ENCODE measurements at places on chromosomes 6 and 20.

DNA sequence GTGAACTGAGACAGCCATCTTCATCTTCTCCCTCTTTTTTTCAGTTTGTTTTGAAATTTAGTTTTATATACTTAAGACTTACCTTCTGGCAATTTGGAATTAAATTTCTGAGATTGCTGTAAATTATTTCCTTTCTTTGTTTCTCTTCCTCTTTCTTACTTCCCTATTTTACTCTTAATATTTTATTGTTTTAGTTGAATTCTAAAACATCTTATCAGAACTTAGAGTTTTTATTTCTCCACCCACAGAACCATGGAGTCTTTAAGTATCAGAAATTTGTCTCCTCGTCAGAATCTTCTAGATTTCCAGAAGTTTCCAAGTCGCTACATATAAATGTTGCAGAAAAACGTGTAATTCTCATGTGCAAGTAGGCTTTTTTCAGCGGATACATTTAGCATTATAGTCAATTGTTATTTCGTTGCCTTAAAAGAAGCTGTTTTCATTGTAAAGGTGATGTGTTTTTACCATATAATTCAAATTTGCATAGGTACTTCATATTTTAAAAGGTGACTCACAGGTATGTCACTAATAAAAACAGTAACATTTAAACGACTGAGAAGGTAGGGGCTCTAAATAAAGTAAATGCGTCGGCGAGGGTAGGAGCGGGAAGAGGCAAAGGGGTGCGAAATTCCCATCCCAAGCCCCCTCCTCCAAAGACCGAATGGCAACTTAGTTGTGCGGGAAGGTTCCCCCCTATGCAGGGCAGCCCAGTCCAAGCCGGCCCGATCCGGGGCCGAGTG lies 866 bp upstream of the MYO6 start:
- DNase-seq = no peak

DNA sequence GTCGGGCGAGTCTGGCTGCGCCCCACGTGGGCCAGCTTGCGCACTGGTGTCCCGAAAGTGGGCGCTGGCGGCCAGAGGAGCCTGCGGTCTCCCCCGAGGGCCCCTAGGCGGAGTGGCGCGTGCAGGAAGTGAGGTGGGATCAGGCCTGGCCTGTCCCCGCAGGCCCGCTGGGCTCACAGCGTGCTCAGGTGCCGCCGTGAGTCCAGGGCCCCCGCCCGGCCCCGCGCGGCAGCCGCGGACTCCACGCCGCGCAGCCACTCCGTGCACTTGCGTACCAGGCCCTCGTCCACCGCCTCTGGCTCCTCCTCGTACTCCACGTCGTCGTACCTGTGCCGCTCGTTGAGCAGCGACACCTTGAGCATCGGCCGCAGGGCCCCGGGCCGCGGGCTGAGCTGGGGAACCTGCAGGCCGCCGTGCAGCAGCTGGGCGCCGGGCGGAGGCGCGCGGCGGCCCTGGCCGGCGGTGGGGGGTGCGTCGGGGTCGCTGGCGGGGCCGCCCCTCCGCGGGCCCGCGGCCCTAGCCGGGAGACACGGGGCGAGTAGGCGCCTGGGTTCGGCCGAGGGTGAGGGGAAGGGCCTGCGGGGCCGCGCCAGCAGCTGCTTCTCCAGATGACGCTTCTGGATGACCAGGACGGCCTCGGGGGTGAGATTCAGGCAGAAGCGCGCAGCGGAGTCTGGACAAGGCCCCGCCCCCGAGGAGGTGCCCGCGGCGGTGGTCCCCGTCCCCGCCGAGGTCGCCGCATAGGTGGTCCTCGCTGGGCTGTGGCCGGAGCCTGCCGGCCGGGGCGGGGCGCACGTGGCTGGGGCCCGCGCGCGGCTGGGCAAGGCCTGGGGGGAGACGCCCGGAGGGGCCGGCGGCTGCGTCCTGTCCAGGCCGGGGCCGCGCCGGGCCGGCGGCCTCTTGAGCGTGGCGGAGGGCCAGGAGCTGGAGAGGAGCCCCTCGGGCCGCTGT lies 835 bp downstream of the PRR18 start:
- DNase-seq = no peak

- DNase-seq = no peak
Observed at GRCh38 chr6:109461733-109462526, 6.4 kb upstream of the MICAL1 start.

DNA sequence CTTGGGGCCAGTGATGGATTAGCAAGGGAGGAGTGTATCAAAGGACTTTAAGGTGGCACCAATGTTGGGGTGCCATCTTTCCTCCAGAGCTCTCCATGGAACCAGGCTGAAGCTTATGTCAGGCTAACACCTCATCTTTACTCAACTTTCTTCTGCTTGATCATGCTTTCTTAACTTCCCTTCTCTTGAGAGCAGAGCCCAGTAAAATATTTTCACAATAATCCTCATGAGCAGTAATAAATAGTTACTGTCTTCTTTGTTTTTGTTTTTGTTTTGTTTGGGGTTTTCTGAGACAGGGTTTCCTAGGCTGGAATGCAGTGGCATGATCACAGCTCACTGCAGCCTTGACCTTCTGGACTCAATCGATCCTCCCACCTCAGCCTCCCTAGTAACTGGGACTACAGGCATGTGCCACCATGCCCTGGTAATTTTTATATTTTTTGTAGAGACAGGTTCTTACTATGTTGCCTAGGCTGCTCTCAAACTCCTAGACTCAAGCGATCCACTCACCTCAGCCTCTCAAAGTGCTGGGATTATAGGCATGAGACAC lies 127.9 kb upstream of the TOP1 start:
- DNase-seq = peak; percentile 45
